Coronary artery (tissue), 2 donors: ENCODE measurements at places on chromosomes 16 and 17.

- DNase-seq: no peak
Observed at GRCh38 chr17:37502009-37502936, 12.6 kb downstream of the DUSP14 start.

DNA sequence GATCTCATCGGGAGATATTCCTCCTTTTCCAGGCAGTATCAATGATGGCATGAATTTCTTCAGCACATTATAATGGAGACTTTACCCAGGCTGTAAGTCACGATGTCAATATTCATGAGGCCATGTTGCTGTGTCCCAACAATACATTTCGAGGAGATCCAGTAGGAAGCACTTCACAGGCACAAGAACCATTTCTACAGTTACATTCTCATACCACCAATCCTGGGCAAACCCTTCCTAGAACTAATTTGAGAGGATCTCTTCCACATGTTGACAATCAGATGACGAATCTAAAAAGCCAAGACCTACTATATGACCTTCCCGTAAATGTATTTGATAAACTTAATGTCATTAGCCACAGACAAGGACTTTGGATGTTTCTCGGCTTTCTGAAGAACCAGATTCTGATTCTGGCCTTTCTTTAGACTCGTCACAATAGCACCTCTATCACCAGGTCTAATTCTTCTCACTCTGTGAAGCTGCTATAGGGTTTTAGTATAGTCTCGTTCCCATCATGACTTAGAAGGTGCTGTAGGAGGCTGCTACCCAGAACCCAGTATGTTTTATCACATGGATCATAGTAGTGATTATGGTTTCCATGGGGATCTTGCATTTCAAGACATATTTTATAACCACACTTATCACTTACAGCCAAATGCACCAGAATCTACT lies 40.2 kb downstream of the C16orf87 start:
- DNase-seq: no peak

- DNase-seq: no peak
Observed at GRCh38 chr16:1285669-1286512, 23.5 kb upstream of the UBE2I start.

- no peak for DNase-seq
Observed at GRCh38 chr17:38608648-38609047, 2.9 kb upstream of the SRCIN1 start.

- DNase-seq: no peak
Observed at GRCh38 chr17:13055131-13055530, 37.3 kb upstream of the ELAC2 start.

- no peak for DNase-seq
Observed at GRCh38 chr16:89135166-89135565, 36.4 kb upstream of the CDH15 start.

GRCh38 chr17:28645576-28645939 lies 600 bp upstream of the BLTP2 start:
- DNase-seq: no peak
